ENCODE measurements at places on chromosomes 1 and 21. TPM values are rescaled to one million over a fixed set of nuclear protein-coding genes. Genes with fewer than 3 reads are reported as not detected.

IGSF9 gene
- 0.11 TPM for total RNA-seq

PDZK1 gene
- total RNA-seq = not detected

AGO4 gene
- 40.4 TPM for total RNA-seq

GRCh38 chr1:27372022-27372807, 2.4 kb downstream of the FCN3 start:
- DNase-seq = no peak
- no peaks in the 10 kb centered on the region for H3K27me3 ChIP-seq
- no peak overlapping the region for H3K4me3 ChIP-seq
- no peaks in the 10 kb centered on the region for H3K36me3 ChIP-seq

CYP4A11 gene
- not detected for total RNA-seq

GRCh38 chr1:117928881-117929342, 509 bp downstream of the GDAP2 start:
- DNase-seq = peak; percentile 20
- peaks cover 6% of the 10 kb centered on the region for H3K4me1 ChIP-seq
- peak overlapping the region; percentile 86 for H3K27ac ChIP-seq

GRCh38 chr1:17030206-17030605, 18.5 kb upstream of the ATP13A2 start:
- H3K4me1 ChIP-seq = no peaks in the 10 kb centered on the region
- H3K4me3 ChIP-seq = no peak overlapping the region
- DNase-seq = no peak
- H3K27ac ChIP-seq = no peak overlapping the region
- peaks cover 69% of the 10 kb centered on the region for H3K36me3 ChIP-seq

ARHGAP29 gene
- 35.1 TPM for total RNA-seq

- DNase-seq = no peak
- no peak overlapping the region for H3K4me3 ChIP-seq
- no peak overlapping the region for H3K27ac ChIP-seq
- no peaks in the 10 kb centered on the region for H3K36me3 ChIP-seq
Observed at GRCh38 chr1:204568576-204569315, 52.5 kb downstream of the MDM4 start.

DNA sequence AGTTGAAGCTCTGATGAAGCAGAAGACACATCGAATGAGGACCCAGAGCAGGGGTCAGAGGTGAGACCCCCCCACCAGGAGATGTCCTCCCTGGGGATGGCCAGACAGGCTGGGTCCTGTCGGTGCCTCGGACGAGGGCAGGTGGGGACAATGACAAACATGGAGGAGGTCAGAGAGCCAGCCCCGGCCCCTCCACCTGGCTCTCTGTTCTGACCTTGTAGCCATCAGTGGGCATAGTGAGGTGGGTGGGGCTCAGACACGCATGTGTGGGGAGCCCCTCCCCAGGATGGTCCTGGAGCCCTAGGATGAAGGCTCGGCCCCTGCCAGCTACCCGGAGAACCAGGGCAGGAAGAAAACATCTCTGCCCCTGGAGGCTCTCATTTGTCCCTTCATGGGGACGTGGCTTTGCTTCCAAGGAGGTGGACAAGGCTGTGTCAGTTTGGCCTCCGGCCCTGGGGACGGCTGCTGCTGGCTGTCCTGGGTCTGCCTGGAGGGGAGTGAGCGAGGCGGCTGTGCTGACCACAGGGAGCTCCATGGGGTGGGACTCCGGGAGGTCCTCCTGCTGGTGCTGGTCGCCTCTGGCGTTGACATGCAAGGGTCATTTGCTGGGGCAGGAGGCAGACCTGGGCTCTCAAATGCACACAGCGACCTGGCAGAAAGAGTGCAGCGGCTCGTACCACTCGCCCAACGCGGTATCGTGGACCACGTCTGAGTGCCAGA, 2.6 kb downstream of the KRTAP10-6 start:
- no peaks in the 10 kb centered on the region for H3K4me1 ChIP-seq
- no peak overlapping the region for H3K4me3 ChIP-seq
- H3K36me3 ChIP-seq = no peaks in the 10 kb centered on the region
- DNase-seq = no peak

All from ascending aorta (tissue), 2 donors.